H9 (cell line): ENCODE measurements at places on chromosomes 16 and 17. TPM values are rescaled to one million over a fixed set of nuclear protein-coding genes. Genes with fewer than 3 reads are reported as not detected.
A peak's percentile ranks its signal among the peaks of the same experiment; 100 is the strongest.

- no peak for DNase-seq
Measured at GRCh38 chr16:65410801-65411200, 288.9 kb upstream of the CDH11 start.

DNA sequence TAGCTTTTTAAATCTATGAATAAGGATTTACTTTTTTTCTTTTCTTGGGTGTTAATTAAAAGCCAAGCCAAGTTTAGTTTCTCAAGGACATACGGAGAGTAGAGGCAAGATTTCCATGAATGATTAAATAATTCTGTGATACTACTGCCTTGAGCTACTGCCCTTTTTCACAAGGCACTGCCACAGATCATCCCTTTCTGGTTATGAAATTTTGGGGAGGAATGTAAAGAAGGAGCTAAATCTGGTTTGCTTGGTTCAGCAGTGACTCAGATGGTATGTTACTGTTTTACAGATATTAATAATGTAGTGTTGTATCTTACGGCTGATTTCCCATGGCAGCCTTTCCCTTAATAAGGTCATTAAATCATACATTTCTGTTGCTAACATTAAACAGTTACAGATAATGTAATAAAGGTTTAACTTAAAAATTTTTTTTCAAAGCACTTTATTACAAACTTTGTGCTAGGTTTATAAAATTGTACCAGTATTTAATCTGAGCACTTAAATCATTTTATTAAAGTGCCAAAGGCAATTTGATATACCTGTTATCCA, 2.6 kb downstream of the WSB1 start:
- DNase-seq: no peak

DNA sequence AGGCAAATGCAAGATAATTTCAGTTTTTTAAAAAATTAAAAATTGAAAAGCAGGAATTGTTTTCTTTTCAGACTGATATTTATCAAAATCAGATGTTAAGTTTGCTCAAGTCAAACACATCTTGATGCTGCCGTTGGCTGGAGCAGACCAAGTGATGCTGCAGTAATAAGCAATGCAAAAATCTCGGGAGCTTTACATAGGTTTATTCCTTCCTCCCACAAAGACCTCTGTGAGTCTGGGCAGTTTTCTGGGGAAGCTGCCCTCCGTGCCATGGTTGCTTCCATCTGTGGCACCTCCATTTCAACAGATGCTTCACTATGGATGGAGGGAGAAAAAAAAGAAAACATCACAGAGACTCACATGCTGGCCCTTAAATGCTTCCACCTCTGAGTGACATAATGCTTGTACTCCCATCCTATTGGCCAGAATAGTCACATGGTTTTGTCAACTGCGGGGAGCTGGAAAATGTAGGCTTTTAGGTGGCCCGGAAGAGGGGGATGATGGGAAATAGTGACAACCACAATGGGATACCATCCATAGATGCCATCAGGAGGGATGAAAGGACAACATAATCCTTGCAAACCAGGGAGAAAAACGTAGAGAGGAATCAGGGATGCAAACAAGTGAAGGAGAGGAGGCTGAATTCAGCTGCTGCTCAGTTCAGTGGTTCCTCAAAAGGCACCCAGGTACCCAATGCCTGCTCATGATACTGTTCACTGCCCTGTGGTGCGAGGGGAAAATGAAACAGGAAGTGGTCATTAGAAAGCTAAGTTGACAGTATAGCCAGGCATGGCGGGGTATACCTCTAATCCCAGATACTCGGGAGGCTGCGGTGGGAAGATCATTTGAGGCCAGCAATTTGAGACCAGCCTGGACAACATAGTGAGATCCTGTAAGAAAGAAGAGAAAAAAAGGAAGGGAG, 13.5 kb upstream of the ERCC4 start:
- DNase-seq: no peak

DNA sequence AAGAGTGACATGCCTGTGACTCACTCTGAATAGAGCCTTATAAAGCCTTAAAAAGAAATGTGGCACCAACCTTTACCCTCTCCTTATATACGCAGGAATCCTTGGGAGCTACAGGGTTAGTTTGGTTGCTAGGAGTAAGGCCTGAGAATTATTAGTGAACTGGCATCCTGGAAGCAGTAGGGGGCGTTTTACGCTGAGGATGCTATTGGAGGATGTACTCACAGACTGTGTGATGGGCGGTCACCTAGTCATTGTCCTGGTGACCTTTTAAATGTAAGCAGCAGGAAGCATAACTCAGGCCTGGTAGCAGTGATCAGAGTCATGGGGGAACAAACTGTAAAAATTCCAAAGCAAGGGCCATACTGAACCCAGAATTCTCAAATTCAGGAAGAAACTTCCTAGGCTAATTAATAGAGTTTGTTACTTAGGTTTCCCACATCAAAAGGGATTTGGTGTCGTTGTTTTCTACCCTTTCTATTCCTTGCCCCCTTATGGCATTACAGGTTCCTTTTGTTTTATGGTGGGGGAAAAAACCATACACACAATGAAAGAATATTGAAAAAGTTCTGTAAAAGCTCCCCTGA, 153.8 kb downstream of the SNX11 start:
- peak; percentile 93 for DNase-seq

DNA sequence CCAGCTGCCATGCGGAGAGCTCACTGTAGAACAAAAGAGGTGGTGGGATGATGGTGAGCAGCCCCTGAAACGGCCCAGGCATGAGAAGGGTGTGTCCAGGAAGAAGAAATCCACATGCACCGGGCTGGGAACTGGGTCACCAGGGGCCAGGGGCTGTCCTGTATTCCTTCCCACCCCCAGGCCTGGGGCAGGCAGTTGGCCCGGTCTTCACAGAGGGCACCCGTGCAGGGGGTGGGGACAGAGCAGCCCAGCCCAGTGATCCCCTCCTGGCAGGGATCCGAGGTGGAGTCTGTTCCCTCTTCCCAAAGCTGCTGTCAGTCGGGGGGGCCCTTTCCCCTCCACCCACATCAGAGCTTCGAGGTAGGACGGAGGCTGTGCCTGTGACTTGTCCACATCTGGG, 9.2 kb downstream of the HS3ST6 start:
- no peak for DNase-seq

DNA sequence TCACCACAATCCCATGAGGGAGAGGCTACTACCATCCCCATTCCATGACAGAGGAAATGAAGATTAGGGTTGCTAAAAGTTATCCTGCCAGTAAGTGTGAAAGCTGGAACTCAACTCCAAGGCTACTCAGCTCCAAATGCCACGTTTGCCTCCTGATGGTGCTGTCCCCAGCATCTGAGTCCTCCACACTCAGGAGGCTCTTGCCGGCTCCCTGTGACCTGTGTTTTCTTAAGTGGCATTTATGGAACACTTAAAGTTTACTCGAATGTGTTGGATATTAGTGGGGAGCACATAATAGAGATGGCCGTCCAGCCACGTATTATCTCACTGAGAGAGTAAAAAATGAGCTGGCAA, 267.9 kb downstream of the CBLN1 start:
- no peak for DNase-seq

GRCh38 chr17:33116021-33116551, 124.4 kb downstream of the SPACA3 start:
- DNase-seq: no peak

GRCh38 chr17:2343421-2343820, 6.1 kb downstream of the SGSM2 start:
- DNase-seq: no peak

DNA sequence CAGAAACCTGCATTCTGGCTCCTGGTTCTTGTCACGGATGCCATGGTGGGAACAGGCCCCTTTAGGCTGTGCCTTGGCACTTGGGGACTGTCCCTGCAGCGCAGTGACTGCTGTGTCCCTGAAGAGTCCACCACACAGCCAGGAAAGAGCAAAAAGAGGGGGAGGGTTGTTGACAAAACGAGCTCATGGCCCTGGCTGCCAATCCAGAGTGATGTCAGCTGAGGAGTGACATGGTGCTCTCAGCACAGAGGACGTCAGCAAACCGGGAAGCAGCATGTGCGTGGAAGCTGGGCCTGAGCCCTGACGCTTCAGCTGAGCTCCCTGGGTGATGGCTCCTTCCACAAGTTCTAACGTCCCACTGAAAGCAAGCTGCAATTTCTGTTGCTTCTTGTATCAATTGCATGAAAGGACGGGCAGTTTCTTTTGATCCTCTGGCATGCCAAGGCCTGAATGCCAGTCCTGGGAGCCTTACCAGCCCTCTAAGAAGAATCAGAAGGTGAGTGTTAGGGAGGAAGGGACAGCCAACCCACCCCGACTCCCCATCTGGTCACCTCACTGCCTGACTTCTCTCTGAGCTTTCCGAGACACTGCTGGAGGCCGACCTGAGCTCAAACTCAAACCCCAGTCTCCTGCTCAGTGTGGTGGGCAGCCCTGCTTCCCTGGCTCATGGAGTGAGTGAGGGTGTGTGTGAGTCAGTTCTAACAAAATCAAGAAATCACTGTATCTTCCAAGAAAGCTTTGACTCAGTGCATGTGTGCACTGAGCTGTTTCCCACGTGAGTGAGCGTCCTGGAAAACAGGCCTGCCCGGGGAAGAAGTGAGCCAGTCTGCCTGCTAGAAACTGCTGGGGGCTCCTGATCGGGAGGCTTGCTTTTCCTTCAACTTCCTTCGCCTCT, 14.7 kb upstream of the WNT3 start:
- DNase-seq: peak; percentile 43

DNA sequence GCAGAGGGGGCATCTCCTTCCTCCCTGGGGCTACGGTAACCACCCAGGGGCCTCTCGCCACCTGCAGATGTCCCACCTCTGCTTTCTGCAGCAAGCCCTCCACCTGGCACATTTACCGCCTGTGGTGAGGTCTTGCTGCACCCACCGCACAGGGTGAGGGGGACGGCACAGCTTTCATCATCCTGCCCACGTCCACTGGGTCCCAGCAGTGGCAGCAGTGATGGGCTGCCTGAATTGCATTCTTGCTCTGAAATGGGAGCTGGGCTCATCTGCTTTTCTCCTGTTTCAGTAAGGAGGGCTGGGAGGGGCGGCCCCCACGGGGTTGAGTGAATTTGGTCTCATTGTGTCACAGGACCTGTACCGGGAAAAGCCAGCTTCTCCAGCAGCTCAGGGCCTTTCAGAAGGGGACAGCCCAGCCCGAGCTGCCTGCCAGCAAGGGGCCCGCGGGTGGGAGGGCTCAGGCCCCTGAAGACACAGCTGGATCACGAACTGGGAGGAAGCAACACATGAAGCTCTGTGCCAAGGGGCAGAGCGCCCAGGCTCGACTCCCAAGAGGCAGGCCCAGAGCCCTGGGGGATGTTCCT, 12.7 kb downstream of the DNAAF8 start:
- no peak for DNase-seq

DNA sequence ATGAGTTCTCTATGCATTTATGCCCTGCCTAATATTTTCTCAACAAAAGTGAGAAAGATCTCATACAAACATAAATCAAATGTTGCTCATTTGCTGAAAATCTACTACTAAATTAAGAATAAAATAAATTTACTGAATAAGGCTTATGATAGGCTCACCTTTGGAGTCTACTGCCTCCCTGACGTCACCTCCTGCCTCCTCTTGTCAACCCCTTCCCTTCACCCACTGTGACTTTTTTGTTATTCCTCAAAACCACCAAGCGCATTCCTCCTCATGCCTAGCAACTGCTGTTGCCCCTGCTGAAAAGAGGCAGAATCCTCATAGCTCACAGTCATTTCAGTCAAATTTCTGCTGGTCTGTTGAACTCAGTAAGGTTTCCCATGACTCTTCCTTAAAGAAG, 2422.2 kb downstream of the TP53TG3F start:
- DNase-seq: no peak

DNA sequence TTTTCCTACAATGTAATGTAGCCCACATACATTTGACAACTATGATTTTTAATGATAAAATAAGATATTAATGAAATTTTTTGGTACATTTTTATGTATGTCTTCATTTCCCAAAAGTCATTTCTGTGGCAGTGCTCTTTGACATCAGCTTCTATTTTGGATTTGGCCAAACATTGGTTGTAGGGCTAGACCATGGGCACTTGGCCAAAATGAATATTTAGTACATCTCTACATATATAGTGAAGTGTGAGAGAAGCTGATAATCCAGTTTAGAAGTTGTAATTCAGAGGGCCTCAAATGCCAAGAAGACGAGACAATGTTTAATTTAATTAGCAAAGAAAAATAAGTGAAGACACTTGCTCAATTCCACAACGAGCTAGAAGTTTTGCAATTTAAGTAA, 724.9 kb upstream of the SOX9 start:
- no peak for DNase-seq

DNA sequence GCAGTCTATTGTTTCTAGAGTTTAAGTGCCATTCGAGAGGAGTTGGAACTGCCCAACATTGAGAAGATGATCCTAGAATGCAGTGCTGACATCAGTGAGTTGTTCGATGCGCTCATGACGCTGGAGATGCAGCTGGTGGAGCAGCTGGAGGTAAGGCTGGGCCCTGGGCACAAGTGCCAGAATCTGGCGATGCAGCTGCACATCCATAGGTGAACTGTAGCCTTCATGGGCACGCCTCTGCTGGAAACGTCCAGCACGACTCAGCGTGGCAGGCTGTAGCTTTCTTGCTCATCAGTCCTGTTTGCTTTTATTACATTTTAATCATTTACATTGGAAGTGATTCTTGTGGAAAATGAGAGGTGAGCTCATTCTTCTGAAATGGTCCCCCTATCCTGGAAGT, 31.7 kb downstream of the DRC3 start:
- no peak for DNase-seq

DNA sequence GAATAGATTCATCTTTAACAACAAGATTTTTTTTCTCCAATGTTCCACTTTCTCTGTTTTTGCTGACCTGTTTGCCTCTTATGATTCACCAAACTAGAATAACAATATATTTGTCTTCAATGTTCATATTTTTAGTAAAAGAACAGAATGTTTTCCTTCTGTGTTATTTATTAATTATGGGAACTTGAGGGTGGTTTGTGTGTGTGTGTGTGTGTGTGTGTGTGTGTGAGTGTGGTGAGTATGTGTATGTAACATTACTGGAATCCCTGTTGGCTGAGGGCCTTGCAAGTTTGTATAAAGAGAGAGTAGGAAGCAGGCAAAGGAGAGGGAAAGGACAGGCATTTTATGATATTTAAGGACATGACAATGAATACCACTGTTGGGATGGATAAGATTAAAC, 13.8 kb downstream of the STXBP4 start:
- DNase-seq: no peak

GRCh38 chr17:1360975-1361374, 39.0 kb downstream of the YWHAE start:
- DNase-seq: no peak

DNA sequence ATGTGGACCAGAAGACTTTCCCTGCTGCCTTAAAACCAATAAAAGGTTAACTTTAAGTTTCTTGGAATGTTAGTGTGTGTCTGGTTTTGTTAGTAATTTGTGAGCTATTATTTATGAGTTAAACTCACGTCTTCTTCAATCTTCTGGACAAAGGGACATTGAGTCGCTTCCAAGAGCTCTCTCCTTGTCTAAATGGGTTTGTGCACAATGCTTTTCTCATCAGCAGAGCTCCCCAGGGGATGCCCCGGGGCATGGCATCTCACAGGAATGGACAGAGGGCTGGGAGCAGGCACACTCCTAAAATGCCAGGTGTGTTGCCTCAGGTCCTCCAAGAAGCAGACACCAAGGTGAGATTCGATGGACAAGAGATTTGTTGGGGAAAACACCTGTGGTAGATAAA, 90.5 kb downstream of the RGS9 start:
- no peak for DNase-seq

GRCh38 chr16:75304521-75305363, 53.3 kb upstream of the BCAR1 start:
- DNase-seq: no peak

Gene SPATA20
- total RNA-seq: 23.9 and 26.6 TPM in 2 replicates

Gene KRT20
- not detected in 2 replicates for total RNA-seq

Gene ZNF750
- 0.09 TPM in 1 of 2 replicates, not detected in the other for total RNA-seq
